NCI-H446 treated with DMSO at 0.1 percent for 48 hours (cell line): ENCODE measurements at places on chromosomes 13 and 19.

DNA sequence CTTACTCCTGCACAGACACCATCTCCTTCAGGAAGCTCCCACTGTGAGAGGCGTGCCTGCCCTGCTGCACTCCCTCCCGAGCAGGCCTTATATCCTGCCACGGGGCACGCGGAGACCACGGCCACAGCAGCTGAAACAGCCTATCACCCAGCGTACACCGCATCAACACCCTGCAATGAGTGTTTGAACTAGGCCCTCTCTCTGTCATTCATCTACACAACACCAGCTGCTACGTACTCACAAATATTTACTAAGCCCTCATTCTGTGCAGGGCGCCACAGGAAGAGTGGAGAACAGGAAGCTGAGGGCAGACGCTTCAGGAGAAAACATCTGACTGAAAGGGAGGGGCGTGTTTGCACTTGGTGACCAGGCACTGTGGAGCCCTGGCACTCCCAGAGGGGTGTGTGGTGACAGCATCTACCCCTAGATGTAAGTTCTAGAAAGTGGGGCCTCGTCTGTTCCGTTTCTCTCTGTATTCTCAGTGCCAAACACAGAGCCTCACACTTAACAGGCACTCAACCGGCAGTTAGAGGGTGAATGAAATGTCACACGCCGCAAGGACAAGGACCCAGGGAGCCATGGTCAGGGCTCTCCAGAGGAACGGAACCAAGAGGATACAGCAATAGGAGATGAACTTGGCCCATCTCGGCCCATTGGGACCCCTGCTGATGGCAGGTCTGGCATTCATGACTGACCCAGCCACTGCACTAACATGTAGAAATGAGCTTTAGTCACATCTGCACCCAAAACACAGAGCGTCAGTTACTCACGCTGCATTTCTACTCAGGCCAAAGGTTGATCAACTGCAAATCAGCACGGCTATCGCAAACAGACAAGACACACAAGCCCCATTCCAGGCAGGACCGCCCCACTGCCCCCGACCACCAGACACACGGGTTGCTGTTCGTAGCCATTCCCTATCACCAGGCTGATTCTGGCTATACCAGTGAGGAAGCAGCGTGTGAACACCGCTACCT, 15.7 kb downstream of the RANBP3 start:
- DNase-seq, result no peak

GRCh38 chr13:52835071-52835839, 13.2 kb downstream of the PCDH8 start:
- no peak for DNase-seq

DNA sequence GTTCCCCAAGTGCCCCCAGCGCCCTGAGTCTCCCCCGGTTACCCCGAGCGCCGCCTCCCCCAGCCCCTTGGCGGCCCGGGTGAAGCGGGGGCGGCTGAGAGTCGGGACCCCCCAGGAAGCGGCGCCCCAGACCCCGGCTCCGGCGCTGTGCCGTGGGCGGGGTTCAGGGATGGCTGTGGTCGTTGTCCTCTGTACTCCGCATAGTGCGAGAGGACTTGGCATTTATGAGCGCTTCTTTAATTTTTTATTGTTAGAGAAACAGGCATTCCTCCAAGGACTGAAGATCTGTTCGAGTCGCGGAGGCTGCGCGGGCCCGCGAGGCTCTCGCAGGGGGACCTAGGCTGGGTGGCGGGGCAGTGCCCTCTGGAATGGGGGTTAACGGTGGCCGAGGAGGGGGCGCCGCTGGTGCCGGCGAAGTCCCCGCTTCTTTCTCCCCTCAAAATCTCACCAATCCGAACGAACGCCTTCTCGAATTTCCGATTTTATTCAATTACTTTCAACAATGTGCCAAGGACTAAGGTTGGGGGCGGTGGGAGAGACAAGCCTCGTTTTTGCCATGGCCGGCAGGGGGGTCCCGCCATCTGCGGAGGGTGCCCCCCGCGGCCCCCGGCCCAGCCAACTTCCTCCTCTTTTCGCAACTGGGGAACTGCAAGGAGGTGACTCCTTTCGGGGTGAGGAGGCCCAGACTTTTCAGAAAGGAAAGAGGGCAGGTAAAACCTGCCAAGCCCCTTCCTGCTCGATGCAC, 596 bp upstream of the GJB2 start:
- no peak for DNase-seq

GRCh38 chr19:41420101-41420880, 6.9 kb downstream of the B3GNT8 start:
- DNase-seq, result no peak

- no peak for DNase-seq
Observed at GRCh38 chr19:16463991-16464575, 7.7 kb downstream of the EPS15L1 start.

- no peak for DNase-seq
Observed at GRCh38 chr19:55261671-55262126, 2.9 kb upstream of the PPP6R1 start.

GRCh38 chr13:101649488-101650126, 197.1 kb downstream of the ITGBL1 start:
- DNase-seq, result no peak

DNA sequence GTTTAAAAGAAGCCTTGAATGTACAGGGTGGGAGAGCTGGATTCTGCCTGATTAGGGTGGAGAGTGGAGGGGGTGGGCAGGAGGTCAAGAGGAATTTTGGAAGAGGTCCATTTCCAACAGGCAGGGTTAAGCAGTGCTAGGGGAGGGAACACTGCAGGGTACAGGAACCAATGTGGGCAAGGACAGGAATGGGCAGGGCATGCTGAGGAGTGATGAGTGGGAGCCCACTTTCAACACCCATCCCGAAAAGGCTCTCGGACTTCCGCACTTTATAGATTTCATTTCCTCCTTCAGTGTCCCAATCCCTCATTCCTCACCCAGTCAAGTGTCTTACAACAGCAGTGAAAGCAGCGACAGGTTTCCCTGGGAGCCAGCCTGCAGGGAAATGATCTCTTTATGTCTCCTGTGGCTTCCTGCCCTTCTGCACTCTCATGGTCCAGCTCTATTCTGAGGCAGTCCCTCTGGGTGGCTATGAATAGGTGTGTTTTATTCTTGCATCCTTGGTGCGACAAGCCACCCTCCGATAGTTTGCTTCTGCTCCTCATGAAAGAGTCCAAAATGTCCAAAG, 50.5 kb upstream of the ZNF507 start:
- no peak for DNase-seq

DNA sequence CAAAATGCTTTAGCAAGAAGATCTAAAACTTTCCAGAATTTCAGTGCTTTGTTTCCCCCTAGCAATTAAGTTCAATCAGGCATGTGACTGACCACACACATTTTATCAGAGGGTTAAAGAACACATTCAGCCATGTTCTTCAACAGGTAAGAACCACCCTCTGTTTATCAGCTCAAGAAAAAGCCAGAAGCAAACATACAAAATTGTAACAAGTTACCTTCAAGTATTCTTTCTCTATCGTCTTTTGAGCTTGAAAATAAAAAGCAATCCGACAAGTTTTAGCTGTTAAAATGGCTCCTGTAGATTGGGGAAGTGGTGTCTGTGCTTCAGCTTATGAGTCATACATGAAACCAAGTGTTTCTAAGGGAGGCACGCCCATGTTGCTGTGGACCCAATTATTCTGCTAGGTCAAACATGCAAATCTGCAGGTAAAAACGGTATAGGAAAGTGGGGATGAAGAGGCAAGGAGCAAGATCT, at the start of gene ELF1:
ELF1 (minus strand) TSS at position 306 of the 477 bp plus-strand sequence. CDS start 37,262 bp downstream, outside the sequence.
- no peak for DNase-seq

DNA sequence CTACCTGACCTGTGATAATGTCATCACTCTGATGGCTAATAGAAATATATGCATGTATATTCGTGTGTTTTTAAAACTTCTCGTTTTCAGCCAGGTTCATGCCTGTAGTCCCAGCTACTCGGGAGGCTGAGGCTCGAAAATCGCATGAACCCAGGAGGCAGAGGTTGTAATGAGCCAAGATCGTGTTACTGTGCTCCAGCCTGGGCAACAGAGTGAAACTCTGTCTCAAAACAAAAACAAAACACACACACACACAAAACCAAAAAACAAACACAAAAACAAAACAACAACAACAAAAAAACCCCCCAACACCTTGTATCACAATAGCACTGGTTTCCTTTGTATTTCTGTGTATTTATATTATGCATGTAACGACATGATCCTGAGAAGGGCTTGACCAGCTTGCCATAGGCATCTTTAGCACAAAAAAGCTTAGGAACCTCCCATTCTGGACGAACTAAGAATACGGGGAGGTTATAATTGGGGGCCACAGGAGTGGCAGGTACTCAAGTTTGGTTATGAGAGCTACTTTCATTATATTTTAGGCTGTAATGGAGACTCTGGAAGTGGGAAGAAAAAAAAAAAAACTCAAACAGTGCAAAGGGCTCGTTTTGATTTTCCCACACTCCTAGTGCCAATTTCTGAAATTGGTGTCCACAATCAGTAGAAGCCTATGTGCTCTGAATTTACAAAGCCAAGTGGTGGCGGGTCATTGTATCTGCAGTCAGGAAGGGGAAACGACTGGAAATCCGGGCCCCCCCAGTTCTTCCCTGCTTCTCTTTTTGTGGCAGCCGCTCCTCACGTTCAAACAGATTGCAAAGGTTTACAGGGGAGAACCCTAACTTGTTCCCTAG, 1.2 kb upstream of the ACP7 start:
- no peak for DNase-seq

GRCh38 chr19:38233740-38234251, 9.8 kb upstream of the DPF1 start:
- no peak for DNase-seq

GRCh38 chr13:80469853-80470381, 129.0 kb upstream of the SPRY2 start:
- no peak for DNase-seq

DNA sequence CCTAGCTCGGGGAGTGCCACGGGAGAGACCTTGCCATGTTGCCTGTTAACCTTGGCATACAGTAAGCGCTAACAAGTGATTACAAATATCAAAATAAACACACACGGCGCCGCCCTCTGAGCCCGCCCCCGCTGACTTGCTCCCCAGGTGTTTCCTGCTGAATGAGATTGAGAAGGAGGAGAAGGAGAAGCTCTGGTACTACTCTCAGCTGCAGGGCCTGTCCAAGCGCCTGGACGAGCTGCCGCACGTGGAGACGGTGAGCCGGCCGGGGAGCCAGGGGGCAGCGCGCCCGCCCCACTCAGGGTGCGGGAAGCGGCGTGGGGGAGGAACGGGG, 5.0 kb downstream of the APC2 start:
- no peak for DNase-seq

- no peak for DNase-seq
Observed at GRCh38 chr19:55536951-55537740, at the start of gene SBK2. Gene SBK2, minus strand, starts transcription at chr19:55537133. Its CDS starts 839 bp downstream, at chr19:55536294.

- no peak for DNase-seq
Observed at GRCh38 chr13:114124921-114125320, 7.5 kb downstream of the RASA3 start.
